Stimulated activated CD4-positive, alpha-beta T cell treated with anti-CD3 and anti-CD28 coated beads, Interleukin-4, amount 100 ng/mL, for 1 hour (primary cell): ENCODE measurements at places on chromosomes 1 and 21.

DNA sequence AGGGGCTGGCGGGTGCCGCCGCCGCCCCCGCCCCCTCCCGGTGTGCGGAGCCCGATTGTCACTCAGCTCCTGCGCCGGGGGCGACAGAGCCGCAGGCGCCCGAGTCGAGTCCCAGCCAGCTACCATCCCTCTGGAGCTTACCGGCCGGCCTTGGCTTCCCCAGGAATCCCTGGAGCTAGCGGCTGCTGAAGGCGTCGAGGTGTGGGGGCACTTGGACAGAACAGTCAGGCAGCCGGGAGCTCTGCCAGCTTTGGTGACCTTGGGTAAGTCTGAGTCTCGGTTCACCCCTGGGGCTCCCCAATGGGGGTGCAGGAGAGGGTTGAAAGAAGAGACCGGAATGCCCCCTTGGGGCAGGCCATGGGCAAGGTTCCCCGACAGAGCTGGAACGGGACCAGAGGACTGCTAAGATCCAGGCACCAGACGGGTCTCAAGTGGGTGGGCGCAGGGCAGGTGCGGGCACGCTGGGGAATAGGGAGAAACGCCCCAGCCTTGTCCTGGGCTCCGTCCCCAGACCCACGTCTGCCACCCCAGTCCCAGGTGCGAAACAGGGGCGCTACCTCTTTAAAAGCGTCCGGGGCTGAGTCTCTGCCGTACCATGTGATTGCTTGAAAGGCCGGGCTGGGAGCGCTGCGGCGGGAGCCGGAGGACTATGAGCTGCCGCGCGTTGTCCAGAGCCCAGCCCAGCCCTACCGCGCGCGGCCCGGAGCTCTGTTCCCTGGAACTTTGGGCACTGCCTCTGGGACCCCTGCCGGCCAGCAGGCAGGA is at the start of gene ADORA1:
Gene ADORA1, plus strand, starts transcription at position 61 of the 765 bp plus-strand sequence. CDS start 1,116 bp downstream, outside the sequence.
- DNase-seq: no peak

DNA sequence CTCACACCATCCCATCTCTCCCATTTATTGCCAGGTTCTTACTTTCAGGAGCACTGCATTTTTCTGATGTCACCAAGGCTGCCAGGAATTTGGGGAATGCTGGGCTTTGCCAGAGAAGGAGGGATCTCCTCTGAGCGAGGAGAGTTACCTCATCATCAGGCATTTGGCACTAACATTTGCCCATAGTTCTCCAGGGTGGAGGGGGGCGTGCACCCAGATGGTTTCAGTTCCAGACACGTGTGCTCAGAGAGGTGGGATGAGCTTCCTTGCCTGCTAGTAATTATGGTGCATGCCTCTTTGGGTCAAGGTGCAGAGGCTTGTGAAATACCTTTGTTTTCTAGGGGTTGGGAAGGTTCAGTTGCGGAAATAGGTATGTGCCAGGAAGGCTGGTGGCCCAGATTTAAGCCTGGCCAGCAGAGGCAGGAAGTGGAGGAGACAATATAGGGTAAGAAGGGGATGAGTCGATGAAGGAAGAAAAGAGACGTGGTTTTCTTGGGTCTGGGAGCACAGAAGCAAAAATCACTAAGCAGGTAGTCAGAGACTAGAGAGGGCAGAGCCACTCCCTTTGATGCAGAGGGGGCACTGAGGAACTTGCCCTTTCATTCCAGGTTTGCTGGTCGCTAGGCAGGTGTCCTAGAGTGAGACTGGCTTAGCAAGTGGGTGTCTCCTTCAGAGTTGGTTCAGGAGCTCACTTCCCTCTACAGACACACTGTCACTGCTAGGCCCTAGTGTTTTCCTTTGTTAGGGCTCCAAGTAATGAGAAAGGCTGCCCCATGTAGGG is 7.2 kb downstream of the TUFT1 start:
- no peak for DNase-seq

GRCh38 chr1:67674260-67675011 is 10.6 kb upstream of the GADD45A start:
- no peak for DNase-seq

- DNase-seq: no peak
Observed at GRCh38 chr1:90605070-90605469, 112.0 kb downstream of the BARHL2 start.

DNA sequence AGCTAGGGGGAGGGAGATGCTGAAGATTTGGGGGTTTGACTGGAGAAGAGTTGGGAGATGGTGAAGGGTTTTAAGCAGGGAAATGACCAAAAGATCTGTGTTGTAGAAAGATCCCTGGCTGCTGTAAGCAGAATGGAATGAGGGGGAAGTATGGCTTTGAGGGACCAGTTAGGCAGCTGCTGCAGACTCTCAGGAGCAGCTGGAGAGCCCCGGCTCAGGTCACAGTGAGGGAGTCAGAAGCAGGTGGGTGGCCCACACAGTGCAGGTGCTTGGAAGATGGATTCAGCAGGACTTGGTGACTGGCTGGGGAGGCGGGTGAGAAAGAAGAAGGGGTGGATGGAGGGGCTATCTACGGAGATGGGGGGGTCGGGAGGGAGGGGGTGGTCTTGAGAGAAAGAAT is 35.7 kb downstream of the EDN2 start:
- no peak for DNase-seq

- DNase-seq: no peak
Observed at GRCh38 chr1:194787001-194787400, 1600.6 kb upstream of the B3GALT2 start.

DNA sequence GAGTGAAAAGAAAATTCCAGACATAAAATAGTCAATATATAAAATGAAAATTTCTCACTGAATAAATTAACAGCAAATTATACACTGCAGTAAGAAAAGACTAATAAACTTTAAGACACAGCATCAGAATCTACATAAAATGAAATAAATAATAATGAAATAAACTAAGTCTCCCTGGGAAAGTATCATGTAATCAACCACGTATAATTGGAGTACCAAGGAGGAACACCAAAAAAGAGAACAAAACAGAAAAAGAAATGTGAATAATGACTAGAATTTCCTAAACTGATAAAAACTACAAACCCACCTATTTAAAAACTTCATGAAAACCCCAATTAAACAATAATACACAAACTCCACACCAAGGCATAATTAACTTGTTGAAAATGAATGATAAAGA is 43.6 kb downstream of the SASS6 start:
- DNase-seq: no peak

DNA sequence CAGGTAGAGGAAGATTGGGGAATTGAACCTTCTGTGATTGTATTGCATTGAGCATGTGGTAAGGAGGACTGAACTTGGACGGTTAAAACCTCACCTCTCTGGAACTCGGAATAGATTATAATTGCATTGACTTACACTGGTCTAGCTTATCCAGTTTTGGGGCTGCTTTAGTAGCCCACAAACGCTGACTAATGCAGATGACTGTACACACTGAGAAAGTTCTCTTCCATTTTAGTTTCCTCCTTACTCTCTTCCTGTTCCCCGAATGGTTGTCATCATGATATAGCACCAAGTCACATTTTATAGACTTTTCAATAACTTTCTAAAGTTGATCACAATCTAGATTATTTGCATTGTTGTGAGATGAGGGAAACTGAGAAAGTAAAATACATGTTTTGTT is 78.2 kb downstream of the NFIA start:
- DNase-seq: no peak

GRCh38 chr21:43362321-43362791 is 64.6 kb downstream of the SIK1 start:
- peak; percentile 73 for DNase-seq

DNA sequence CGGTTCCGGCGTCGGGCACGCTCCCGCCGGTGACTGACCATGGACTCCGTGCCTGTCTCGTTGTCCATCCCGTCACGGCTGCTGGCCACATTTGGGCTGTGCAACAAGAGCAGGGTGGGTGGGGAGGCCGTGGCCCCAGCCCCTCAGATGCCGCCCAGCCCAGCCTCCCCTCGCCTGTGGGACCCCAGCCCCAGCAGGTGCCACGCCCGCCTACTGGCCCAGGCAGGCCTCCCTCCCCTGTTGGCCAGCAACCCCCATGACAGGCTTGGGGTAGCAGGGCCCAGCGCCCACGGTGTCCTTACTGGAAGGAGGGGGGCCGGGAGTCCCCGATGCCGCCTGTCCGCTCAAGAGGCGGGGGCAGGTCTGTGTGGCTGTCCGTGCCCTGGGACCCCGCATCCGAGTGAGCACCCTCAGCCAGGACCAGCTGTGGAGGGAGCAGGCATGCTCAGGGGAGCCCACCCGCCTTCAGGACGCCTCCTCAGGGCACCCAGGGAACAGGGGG is 7.1 kb downstream of the DVL1 start:
- no peak for DNase-seq

- DNase-seq: no peak
Observed at GRCh38 chr1:6724517-6725141, 23.0 kb upstream of the DNAJC11 start.

- no peak for DNase-seq
Observed at GRCh38 chr1:4710592-4711415, 56.4 kb downstream of the AJAP1 start.

- DNase-seq: no peak
Observed at GRCh38 chr1:94117259-94117851, 3.6 kb downstream of the ABCA4 start.

DNA sequence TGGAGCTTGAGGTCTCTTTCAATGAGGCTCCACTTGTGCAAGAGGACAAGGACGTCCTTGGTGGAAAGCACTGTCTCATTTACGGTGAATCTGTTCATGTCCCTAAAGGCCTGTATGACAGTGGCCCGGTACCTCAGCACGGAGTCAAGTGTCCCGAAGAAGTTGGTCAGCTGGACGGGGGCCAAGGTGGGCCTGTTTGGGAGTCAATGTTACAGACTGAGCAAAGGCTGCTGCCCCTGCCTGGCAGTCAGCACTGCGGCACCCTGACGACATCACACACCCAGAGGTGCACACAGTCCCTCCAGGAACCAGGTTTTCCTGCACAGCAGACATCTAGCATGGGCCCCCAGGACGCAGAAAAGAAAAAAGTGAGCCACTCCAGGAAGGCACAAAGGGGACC is 19.1 kb downstream of the MRAP start:
- DNase-seq: no peak

GRCh38 chr1:167720965-167721616 is 691 bp upstream of the MPZL1 start:
- no peak for DNase-seq

- DNase-seq: no peak
Observed at GRCh38 chr1:145983960-145984830, 12.2 kb downstream of the TXNIP start.

- DNase-seq: no peak
Observed at GRCh38 chr21:29335720-29336119, 37.0 kb downstream of the BACH1 start.

DNA sequence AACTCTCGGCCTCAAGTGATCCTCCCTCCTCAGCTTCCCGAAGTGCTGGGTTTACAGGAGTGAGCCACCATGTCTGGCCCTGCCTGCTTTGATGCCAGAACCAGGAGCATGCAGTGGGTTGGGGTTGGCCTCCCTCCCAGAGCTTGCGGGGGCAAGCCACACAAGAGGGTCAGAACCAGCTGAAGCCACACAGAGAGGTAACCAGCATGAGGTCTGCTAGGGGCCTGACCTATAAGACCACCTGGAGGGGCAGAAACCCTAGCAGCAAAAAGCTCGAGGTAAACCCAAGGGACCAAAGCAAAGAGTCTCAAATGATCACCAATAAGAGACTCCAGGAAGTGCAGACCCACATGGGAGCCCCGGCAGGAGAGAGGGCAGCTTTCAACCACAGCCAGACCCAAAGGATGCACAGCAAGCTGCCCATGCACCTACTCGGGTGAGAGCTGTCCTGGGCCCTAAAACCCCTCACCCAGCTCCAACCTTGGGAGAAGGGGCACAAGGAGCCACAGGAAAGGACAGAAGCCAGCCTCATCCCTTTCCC is 81.2 kb downstream of the TOMM20 start:
- DNase-seq: no peak

- DNase-seq: no peak
Observed at GRCh38 chr1:43511394-43511793, 19.3 kb upstream of the PTPRF start.

DNA sequence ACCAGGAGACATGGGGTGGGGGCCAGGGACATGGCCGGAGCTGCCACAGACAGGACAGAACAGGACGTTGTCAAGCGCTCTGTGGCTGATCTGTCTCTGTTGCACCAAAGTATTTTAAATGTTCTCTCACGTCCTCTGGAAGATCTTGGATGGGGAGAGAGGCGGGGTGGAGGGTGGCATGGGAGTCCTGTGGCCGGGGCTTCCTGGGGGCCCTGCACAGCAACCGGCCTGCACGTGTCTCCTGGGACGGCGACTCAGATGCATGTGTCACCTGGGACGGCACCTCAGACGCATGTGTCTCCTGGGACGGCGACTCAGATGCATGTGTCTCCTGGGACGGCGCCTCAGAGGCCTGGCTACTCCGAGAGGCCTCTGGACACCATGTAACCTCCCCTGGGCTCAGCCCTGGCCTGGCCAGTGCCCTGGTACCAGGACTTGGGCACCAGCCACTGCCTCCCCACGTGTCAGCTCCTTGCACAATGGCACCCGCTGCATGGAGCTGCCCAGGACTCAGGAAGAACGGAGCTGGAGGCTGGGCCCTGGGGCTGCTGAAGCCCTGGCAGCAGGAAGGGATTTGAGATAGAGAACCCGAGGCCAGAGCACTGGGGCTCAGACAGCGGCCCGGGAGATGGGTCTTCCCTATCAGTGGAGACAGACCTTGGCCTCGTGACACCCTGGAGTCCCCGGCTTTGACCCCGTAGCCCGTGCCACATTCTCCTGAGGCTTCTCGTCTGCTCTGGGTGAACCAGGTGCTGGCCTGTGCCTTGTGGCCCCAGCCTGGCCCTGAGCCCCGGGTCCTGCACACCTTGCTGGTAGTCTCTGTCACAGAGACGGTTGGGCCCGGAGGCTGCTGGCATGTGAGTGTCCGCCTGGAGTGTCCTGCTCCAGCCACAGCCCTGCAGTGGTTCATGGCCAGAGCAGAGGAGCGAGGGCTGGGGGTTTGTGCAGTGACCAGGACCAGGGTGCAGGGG is 14.7 kb upstream of the SLC19A1 start:
- DNase-seq: no peak

DNA sequence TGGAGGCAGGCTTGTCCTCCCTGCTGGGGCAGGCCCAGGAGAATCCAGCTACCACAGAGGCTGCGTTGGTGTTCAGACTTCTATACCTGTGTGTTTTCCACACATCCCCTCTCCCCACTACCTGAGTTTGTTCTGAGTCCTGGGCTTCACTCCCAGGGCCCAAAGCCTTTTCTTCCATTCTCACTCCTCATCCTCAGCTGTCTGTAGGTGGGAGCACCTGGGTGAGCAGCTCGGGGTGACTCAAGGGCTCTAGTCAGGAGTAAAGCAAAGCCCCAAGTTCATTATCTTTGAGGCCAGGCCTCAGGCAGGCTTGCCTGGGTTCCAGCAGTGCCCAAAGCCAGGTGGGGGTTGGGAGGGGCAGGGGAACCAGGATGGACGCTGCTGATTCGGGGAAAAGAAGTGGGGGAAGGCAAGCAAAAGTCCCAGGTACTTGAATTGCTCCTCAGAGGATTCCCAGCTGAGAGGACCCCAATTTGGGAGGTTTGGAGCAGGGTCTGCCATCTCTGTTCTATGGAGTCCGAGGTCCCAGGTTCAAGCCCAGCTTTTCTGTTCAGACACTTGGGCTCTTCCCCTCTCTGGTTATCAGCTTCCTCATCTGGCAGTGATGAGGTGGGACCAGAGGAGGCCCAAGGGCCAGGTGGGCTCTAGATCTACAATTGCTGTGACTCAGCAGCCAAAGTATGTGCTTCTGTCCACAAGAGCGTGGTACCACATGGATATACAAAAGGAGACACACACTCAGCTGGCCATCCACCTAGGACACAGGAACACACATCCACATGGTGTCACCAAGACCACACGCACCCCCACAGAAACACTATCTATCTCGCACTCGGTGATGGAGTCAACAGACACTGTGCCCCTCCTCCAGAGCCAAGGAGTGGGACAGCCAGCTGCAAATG is 5.8 kb upstream of the PTPN7 start:
- DNase-seq: no peak

GRCh38 chr21:29104239-29104708 is 26.2 kb upstream of the MAP3K7CL start:
- no peak for DNase-seq

- DNase-seq: no peak
Observed at GRCh38 chr1:32426489-32427255, 32.4 kb upstream of the BSDC1 start.
